Stimulated activated CD8-positive, alpha-beta memory T cell treated with anti-CD3 and anti-CD28 coated beads, Interleukin-7, amount 100 ng/mL, for 4 hours (primary cell): ENCODE measurements at places on chromosomes 7 and 10.
A peak's percentile ranks its signal among the peaks of the same experiment; 100 is the strongest.

GRCh38 chr10:21515361-21516241, 9.9 kb downstream of the SKIDA1 start:
- DNase-seq = no peak

- DNase-seq = no peak
These were observed 42.9 kb upstream of the CNPY1 start for GRCh38 chr7:155589001-155589980.

DNA sequence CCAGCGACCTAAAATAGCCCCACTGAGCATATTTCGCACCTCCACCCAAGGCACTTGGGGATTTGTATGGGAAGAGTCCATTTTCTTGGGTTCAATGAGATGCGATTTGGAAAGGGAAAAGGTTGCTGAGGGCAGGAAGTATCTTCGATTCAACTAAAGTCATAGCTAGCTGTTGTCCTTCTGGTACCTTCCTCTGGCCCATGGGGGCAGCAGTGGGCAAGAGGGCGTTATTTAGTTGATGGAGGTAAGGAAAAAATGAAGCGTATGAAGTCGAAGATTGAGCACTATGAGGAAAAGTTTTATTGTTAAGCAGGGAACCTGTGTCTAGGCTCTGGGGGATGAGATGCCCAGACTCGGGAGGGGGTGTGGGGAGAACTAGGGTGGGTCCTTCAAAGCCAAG, 135.4 kb downstream of the EVX1 start:
- DNase-seq = no peak

- no peak for DNase-seq
These were observed 160.4 kb upstream of the PHYHIPL start for GRCh38 chr10:59016043-59016442.

DNA sequence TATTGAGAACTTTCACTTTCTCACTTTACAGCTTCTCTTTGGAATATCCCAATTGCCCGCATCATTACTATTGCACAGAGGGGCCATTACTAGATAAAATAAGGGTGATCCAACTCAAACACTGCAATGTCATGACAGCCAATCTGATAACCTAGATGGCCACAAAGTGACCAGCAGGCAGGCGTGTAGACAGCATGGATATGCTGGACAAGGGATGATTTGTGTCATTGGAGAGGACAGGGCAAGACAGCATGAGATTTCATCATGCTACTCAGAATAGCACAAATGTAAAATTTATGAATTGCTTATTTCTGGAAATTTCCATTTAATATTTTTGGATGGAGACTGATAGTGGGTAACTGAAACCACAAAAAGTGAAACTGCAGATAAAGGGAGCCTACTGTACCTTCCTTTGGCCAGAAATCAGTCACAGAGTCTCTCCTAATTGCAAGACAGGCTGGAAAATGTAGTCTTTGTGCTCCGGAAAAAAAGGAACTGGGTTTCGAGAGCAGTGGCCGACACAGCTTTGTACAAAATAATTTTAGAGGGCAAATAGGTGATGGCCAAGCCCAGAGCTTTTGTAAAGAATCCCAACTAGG, 6.1 kb upstream of the GSDME start:
- DNase-seq = no peak

GRCh38 chr7:132352800-132353199, 223.5 kb downstream of the PLXNA4 start:
- DNase-seq = no peak

DNA sequence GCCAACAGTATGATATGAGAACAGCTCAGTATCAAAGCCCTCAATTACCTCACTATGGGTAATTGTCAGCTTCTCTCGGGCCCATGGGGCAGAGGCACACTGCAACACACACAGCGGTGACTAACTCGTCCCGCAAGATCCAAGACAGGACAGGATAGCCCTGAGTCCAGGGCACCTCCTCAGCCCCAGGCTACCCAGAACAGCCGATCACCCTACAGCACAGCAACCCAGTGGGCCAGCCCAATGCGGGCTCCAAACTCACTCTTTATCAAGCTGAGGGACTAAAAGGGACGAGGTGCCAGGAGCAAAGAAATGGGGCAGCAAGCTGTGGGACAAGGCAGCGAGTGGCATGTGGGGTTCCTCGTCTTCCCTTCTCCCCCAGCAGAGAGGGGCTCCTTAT, 765.1 kb downstream of the GRID1 start:
- DNase-seq = no peak

GRCh38 chr7:132526111-132526740, 50.0 kb downstream of the PLXNA4 start:
- DNase-seq = no peak

- DNase-seq = no peak
These were observed 52.2 kb downstream of the CPEB3 start for GRCh38 chr10:92238586-92239098.

DNA sequence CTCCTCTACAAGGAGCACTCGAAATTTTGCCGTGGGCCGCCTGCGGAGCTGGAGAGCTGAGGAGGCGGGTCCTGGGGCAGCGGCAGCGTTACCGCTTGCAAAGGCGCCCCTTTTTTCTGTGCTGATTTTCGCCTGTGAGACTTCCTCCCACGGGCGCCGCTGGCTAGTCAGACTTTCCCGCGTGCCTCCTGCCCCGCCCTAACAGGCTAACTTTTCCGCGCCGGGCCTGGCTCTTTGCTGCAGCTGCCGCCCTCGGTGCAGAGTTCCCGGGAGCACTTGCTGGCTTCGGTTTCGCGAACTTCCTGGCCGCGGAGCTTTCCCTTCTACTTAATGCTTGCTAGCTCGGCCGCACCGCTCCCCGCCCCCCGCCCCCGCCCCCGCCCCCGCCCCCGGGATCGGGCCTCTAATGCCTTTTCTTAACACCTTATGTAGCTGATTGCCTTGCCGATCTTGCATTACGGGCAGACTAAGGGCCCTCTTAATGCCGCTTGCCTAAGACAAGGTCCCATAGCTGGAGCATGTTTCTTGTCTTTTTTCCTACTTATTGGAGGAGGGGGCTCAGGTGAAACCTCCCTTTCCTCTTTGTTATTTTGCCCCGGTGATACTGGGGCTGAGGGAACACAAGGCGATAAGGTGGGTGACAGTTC, 37.9 kb upstream of the RASGEF1A start:
- DNase-seq = peak; percentile 54

- no peak for DNase-seq
These were observed 252.3 kb downstream of the CSTF2T start for GRCh38 chr10:51447119-51447518.

- DNase-seq = no peak
These were observed 456 bp upstream of the ACHE start for GRCh38 chr7:100895956-100896731.

GRCh38 chr7:128073671-128074310, 42.6 kb upstream of the LRRC4 start:
- DNase-seq = no peak

DNA sequence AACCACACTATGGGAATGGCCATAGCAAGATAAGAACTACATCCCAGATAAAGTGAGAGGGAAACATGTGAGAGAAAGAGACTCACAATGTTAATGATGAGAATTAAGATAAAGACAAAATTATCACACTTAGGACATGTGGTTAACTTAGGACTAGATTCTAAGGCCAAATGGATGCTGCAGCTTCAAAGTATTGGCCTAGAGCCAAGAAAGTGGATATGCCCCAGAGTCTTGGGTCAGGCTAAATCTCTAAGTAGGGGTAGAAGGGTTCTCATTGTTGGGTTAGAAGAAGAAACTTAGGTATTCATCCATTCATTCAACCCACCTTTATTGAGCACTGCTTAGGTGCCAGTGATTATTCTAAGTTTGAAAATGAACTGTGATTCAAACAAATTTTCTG, 818.0 kb downstream of the PHTF2 start:
- DNase-seq = no peak

GRCh38 chr7:142855756-142856564, 1.1 kb downstream of the EPHB6 start:
- DNase-seq = no peak

- DNase-seq = no peak
These were observed 86.0 kb upstream of the DIP2C start for GRCh38 chr10:775245-776075.

DNA sequence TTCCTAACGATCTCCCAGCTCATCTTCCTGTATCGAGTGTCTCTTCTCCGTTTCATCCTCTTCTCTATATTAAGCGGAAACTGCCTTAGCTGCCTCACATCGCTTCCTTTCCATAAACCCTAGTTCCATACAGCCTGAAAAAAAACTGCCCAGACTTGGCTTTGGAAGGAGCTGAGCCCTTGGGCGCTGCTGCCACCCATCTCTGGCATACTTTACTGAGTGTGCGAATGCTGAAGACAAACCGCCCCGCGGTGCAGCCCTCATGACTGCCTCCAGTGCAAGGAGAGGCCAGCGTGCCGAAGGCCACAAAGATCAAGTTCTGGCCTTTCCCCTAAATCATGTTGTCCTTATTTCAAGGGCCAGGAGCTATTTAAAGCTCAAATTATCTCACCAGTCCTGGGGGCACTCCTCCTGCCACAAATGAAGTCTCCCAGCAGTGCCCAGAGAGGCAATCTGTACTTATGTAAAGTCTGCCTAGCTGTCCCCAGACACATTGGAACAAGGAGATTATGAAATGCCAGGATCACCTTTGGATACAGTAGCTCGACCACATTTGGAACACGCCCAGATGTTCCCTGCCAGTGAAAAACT, 25.2 kb downstream of the YWHAG start:
- no peak for DNase-seq

- no peak for DNase-seq
These were observed 635 bp upstream of the MYPN start for GRCh38 chr10:68108653-68109052.

DNA sequence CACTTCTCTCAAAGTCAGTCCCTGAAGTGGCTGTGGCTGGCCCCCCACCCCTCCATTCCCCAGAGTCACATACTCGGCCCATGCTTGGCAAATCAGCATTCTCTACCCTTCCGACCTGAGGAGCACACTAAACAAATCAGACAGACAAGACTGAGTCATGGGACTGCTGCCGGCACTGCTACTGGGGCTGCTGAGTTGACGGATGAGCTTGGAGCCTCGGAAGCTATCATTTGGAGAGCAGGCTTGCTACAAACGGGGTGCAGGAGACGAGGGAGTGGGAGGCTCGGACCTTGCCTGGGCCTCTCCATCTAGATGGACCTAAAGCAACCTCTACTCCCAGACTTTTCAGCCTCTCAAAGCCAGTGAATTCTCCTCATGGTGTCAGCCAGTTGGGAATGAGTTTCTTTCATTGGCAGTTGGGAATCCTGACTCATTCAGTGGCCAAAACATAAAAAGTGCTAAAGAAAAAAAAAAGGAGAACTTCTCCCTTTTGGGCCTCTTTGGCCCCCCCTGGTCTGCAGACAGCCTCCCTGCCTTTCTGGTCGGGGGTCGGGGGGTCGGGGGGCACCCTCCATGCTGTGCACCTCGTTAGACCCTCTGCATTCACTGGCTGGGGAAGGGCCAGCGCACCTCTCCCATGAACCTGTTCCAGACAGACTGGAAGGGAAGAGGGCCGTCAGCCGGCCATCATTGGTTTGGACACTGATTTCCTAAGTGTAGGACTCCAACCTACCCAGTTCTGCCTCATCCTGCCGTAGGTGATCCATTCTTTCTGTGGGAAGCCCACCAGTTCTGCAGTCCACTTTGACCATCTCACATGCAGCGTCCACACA, 52.3 kb upstream of the COL13A1 start:
- DNase-seq = no peak

DNA sequence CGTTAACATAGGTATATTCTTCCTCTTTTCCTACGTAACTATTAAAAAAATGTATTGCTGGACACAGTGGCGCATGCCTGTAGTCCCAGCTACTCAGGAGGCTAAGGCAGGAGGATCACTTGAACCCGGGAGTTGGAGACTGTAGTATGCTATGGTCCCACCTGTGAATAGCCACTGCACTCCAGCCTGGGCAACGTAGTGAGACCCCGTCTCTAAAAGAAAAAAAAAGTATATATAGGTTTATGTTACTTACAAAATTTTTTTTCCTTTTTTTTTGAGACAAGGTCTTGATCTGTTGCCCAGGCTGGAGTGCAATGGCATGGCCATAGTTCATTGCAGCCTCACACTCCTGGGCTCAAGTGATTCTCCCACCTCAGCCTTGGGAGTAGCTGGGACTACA, 5.6 kb downstream of the NUB1 start:
- DNase-seq = no peak

DNA sequence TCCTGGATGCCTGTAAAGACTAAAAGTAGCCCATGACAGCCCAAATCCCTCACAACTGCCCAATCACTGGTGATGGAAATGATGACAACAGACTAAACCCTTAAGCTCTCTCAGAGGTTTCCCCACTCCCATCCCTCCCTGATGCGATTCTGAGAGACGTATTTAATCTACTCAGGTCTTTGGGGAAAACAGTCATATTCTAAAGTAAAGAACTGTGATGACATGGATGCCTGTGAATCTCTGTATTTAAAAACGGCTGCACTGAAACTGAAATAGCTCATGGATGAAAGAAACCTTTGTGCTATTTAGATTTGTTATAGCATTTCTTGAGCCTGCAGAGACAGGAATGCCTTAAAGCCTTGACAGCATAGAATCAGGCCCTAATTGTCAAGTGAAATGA, 28.5 kb downstream of the VPS41 start:
- no peak for DNase-seq

DNA sequence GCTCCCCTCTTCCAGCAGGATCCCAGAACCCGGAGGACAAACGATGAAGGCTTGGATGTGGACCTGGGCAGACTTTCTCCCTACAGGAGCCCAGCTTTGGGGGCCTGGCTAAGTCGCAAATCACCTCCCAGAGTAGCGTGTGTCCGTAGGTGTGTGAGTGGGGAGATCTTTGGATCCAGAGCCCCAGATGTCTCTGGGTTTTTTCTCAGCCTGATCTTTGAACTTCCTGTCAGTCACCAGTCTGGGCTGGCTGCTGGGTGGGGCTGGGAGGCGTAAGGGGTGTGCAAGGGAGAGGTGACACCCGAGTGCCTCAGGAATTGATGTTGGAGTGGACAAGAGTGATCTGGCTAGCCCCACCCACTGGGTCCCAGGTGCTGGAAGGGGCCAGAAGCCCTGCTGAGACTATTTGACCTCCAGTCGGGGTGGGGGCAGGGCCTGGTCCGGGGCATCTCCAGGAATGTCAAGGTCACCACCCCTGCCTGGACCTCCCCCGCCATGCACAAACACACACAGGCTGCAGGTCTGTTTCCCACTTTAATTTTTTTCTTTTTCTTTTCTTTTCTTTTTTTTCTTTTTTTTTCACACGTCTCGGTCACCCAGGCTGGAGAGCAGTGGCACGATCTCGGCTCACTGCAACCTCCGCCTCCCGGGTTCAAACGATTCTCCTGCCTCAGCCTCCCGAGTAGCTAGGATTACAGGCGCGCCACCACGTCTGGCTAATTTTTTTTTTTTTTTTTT, at the start of gene MOGAT3:
Gene MOGAT3, minus strand, starts transcription at position 175 of the 738 bp plus-strand sequence. CDS start 182 bp downstream, outside the sequence.
- no peak for DNase-seq

- DNase-seq = no peak
These were observed 79.3 kb upstream of the ACBD5 start for GRCh38 chr10:27319752-27320431.

- peak; percentile 81 for DNase-seq
These were observed 5.1 kb downstream of the COMTD1 start for GRCh38 chr10:75230600-75231038.
